CD14-positive monocyte (primary cell): ENCODE measurements at places on chromosomes 2 and 18. TPM values are rescaled to one million over a fixed set of nuclear protein-coding genes. Genes with fewer than 3 reads are reported as not detected.

GRCh38 chr2:74028741-74029140 is 44.0 kb downstream of the TET3 start:
- no peak for DNase-seq

DNA sequence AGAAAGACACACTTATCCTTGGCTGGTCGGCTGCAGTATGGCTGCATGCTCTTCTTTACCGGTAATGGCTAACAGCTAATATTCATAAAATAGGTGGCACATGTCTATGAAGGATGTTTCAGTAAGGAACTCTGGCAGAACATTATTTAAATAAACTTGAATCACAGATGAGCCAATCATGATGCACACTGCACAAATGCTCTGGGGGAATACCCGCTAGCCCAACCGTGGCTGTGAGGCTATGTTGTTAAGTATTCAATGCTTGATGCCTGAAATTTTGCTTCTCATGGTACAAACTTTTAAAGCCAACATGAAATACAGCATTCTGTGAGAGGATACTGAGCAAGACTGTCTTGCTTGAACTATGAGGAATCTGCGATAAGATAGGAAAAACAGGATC is 505.8 kb downstream of the ZEB2 start:
- no peak for DNase-seq

DNA sequence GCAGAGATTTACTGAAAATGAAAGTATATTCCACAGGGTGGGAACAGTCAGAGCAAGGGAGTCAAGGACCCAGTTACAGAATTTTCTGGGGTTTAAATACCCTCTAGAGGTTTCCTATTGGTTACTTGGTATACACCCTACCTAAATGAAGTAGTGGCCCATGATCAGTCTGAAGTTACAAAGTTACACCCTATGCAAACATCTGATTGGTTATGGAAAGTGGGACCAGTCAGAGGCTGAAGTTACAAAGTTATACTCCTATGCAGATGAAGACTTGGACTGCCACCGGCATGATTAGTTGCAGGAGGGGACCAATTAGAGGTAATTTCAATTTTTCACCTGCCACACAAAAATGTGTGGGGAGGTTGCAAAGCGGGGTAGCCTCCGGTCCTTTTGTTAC is 56.2 kb downstream of the USP34 start:
- no peak for DNase-seq

GRCh38 chr2:239337877-239338484 is 62.8 kb downstream of the HDAC4 start:
- DNase-seq = no peak

LRP2 gene
- polyA plus RNA-seq = not detected

GRCh38 chr18:28574175-28574574 is 397.2 kb upstream of the CDH2 start:
- no peak for DNase-seq

DNA sequence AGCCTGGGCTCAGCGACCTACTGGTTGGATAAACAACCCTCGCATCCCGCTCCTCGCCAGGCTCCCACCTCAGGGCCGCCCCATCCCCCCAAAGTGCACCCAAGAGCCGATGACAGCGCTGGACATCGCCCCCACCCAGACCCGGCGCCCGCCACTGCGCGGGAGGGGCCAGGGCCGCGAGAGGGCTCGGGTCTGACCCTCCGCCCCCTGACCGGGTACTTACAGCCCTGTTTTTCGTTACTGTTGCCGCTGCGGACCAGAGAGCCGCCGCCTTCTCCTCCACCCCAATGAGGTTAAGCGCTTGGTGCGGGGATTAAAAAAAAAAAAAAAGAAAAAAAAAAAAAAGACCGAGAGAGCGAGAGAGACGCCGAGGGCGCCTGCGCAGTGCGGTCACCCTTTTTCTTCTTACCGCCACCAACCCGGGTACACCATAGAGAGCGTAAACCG is at the start of gene CLASP1:
CLASP1 (minus strand) TSS at position 314 of the 447 bp plus-strand sequence. CDS start 43,567 bp downstream, outside the sequence.
- DNase-seq = no peak

DNA sequence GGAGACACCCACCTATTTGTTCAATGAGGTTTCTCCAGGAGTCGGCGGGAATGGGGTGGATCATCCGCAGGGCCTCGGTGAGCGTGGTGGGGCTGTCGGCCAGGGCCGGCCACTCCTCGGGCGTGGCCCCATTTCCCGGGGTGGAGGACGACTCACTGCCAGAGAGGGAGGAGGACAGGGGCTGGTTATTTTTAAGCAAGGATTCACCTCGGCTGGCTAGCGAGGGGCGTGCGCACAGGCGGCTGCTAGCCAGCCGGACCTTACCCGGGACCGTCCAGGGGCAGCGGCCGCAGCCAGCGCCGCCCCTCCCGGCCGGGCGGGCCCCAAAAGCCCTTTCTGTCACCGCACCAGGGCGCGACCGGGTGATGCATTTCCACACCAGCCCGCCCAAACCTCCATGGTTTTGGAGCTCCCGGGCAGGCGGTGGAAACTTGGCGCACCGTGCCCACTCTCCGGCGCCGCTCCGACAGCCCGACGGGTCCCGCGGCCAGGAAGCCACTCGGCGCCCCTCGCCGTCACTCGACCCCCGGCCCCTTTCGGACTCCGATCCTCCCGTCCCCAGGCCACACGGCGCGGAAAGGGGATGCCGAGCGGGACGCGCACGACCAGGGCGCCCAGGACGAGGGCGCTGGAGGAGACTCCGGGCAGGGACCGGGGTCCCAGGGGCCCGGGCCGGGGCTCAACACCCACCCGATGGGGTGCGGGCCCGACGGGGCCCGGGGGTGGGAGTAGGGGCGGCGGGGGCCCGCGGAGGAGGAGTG is 57.1 kb downstream of the SNORC start:
- DNase-seq = no peak

BCS1L gene
- polyA plus RNA-seq = 10.5 TPM

RSAD2 gene
- 10.3 TPM for polyA plus RNA-seq

UGT1A3 gene
- polyA plus RNA-seq = not detected in 2 replicates

- peak; percentile 65 for DNase-seq
Observed at GRCh38 chr18:63111671-63112402, 207.7 kb downstream of the BCL2 start.

DNA sequence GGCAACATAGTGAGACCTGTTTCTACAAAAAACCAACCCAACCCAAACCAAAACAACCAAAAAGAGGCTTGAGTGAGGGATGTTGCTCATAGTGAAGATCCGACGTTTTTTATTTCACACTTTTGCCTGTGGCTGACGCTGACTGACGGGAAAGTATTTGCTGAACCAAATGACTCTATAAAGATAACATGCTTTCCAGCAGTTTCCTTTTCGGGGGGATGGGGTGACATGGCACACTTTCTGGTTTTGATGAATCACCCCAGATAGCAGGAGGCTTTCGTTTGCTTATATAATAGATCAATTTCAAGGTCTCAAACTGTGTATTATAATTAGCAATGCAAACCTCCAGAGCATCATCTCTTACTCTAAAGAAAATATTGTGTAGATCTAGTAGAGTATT is 150.8 kb downstream of the AQP4 start:
- DNase-seq = no peak

DNA sequence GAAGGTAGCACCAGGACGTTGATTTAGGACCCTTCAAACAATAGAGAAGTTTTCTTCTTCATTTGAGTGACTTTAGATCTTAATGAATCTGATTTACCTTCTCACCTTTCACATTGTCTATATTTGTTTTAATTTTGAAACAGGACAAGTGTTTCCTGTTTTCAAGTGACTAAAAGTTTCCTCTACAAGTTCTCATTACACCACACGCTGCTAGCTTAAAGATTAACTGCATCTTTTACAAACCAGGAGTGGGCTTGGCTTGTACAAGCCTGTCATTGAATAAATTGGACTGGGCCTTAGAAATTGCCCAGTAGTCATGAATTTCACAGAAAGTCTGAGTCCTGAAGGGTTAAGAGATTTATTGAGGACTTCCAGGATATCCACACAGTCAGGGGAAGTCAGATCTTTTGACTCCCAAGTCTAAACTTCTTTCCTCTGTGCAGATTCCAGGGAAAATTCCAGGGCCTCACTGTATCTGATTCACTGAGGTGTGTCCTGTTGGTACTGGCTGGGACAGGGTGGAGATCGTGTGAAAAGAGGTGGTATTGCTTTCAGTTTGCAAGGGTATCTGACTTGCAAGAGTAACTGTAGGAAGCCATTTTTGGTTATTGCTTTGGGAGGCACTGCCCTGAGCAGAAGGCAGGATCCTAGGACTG is 3.4 kb downstream of the SGPP2 start:
- no peak for DNase-seq

GRCh38 chr18:35041815-35042387 is 688 bp downstream of the MAPRE2 start:
- no peak for DNase-seq

GRCh38 chr2:134272806-134273205 is 18.9 kb downstream of the MGAT5 start:
- DNase-seq = no peak

IER3IP1 gene
- polyA plus RNA-seq = 1.6 and 3.8 TPM in 2 replicates
